COR-L47 (cell line): ENCODE measurements at places on chromosomes 1 and 21.

- DNase-seq, result no peak
Observed at GRCh38 chr1:233982827-233983518, 78.5 kb downstream of the SLC35F3 start.

- no peak for DNase-seq
Observed at GRCh38 chr1:59018860-59019259, 235.0 kb upstream of the JUN start.

DNA sequence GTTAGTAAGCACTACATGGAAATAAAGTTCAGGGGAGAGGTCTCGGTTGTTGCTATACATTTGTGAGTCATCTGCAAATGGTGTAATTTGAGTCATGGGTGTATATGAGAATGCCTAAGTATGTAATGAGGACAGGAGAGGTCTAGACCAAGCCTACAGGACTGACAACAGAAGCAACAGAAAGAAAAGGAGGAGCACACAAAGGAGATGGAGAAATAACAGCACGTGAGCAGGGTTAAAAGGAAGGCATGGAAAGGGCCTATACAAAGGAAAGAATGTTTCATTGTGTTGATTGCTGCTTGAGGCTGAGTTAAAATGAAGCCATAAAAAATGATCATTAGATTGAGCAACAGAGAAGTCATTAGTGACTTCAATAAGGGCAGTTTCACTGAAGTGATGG, 28.0 kb upstream of the PRKAA2 start:
- no peak for DNase-seq

GRCh38 chr1:66383168-66383567, 150.8 kb upstream of the SGIP1 start:
- no peak for DNase-seq

DNA sequence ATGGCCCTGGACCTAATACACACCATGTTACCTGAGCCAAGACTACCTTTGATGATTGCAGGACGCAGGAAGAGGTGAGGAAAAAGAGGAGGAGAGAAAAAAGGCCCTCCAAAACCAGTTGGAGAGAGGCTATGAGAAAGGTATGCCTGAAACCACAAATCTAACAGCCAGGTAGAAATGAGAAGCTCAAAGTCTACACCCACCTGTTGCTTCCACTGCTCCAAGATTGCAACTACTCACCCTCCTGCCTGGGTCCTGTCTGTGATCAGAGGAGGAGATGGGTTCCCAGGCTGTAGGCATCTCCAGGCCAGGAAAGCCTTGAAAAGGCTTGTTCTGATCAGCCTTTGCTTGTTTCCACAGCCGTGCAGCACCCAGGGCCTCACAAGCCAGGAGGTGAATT, 307.8 kb upstream of the USP24 start:
- no peak for DNase-seq

DNA sequence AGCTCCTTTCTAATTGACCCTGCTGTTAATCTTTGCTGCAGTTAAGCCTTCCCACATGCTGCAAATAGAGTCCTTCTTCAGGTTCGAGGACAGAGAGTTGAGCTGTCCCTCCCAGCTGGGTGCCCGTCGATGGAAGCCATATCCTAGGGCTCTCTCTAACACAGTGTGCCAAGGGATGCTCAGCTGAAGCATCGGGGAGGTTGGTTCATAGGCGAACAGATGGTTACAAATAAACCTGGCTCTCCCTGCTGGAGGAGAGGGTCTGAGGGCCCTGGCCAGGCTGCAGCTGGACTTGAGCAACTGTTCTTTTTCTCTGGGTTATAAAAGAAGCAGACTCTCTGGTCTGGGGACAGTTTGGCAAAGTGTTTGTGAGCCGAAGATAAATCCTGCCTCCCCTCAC, 120.3 kb upstream of the C8B start:
- DNase-seq, result no peak

GRCh38 chr1:59394706-59395425, 98.0 kb downstream of the FGGY start:
- DNase-seq, result no peak

DNA sequence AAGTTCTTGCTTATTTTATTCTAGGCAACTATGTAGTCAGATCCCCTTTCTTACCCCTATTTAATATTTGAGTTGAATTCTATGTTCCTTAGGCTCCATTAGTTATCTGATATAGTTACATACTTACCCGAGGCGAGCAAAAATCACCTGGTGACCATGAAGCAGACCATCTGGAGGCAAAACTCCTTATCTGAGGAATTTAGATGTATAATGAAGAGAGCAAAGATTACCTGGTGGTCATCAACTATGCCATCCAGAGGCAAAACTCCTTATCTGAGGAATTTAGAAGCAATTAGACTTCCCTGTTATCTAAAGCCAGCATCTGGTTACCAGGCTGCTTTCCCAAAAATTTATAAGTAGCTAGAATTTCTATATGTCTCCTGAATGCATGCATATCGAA, 129.9 kb downstream of the PATJ start:
- no peak for DNase-seq

DNA sequence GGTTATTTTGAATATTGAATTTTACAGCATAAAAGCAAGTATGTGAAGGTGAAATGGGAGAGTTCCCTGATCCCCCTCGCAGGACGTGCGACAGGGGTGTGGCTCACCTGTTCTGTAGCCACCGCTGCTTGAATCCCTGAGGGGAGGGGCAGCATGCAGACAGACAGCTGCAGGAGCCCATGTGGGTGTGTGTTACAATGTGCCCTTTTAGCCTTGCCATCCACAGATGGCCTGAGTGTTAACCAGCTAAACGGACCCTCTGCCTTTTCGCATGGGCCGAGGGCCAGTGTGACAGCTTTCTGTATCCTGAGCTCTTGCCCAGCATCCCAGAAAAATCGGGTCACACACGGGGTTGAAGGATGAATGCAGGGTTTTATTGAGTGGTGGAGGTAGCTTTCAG, 43.3 kb downstream of the JAM2 start:
- DNase-seq, result no peak

GRCh38 chr1:61056573-61057439, 25.6 kb upstream of the NFIA start:
- DNase-seq, result peak; percentile 47

GRCh38 chr1:36204347-36204909, 19.8 kb upstream of the THRAP3 start:
- DNase-seq, result no peak

- no peak for DNase-seq
Observed at GRCh38 chr1:9340172-9340854, 47.6 kb downstream of the SPSB1 start.

GRCh38 chr1:197944485-197944884, 27.3 kb downstream of the LHX9 start:
- DNase-seq, result no peak

- DNase-seq, result no peak
Observed at GRCh38 chr1:152398812-152399698, 15.0 kb downstream of the CRNN start.

DNA sequence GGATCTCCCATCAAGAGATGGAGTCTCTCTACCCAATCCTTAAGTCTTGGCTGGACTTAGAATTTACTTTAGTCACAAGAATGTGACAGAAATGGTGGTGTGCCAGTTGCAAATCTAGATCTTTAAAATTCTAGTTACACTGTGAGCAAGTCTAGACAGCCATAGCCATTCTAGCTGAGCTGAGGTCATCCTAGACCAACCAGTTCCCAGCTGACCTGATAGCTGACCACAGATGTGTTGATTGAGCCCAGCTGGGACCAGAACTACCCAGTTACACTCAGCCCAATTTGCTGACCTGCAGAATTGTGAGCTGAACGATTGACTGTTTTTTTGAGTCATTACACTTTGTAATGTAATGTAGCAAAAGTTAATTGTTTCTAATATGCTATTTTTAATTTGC, 251.8 kb downstream of the ADGRL2 start:
- no peak for DNase-seq

GRCh38 chr1:83619170-83619896, 379.6 kb downstream of the TTLL7 start:
- DNase-seq, result no peak

DNA sequence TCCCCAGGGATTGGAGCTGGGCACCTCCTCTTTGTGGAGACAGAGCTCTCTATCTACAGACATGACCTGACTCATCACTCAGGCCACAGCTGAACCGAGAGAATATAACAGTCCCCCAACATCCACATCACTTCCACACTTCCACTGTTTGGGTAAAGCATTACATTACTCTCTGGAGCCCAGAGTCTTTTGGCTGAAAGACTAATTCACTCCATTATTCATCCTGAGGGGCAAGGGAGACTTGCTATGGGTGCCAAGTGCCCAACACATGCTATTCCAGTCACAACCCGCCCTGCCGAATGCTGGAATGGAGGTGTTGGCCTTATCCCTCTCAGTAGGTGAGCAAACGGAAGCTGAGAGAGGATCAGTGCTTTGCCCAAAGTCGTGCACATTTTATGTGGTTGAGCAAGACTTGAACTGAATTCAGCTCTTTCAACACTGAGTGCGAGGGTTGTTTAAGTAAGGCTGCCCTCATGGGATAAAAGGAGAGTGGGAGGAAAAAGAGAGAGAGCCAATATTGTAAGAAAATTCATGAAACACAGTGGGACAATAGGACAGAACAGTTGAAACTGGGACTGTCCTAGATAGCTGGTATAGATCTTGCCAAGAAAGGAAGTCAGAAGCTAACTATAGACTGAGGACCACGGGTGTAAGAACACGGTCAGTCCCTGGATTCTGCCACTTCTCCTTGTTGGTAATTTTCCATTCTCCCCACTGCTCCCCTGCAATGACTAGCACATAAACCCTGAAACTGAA, 13.5 kb upstream of the CHI3L1 start:
- no peak for DNase-seq

DNA sequence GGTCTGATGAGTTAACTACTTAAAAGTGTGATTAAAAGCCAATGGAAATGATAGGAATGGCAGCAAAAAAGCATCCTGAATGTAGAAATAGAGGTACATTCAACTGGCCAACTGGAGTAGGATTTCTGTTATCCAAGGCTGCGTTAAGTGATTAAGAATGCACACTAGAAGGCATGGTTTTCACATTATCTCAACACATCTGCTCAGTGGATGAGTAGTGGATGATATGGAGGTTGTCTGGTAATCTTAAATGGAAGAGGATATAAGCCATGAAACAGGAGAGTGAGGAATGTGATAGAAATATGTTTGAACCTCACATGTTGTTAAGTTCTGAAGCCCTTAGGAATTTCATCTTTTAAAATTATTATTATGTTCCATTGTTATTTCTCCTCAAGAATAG, 839.9 kb downstream of the USP25 start:
- DNase-seq, result no peak
